ENCODE measurements at places on chromosomes 4 and X.

DNA sequence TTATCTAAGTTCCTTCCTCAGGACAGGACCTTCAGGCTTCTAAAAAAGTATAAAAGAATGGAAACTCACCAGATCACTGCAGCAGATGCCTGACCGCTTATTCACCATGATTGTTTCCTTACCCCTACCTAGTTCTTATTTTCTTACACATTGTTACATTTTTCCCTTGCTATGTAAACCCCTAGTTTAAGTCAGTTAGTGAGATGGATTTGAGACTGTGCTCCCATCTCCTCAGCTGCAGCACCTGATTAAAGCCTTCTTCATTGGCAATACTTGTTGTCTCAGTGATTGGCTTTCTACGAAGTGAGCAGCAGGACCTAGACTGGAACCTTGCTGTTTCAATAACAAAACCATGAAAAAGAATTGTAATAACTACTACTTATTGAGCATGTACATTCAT, 4.7 kb downstream of the SPARCL1 start:
- DNase-seq = no peak

- DNase-seq = no peak
Measured at GRCh38 chr4:125956276-125956675, 641.5 kb downstream of the FAT4 start.

DNA sequence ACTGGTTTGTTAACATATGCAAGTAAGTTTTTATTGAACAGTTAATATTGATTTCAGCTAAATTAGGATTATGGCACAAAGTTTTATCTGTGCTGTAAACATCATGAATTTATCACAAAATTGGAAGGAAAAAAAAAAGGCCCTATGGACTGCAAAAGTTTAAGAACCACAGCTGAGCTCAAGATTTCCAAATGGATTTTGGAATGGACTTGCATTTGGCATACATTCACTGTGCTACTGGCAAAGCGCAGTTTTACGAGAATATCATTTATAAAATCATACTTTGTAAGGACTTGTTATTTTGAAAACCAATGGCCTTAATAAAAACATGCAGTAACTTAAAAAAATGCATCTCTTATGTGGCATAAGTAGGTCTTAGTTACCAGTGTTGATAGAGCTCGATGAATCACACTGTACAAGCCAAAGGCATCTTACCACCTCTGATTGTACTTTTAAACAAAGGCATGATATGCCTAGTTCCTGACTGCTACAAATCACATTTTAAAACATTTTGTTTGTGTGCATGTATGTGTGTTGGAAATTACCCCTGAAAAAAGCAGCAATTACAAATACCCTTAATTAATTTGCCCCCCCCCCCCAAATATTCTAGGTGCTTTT, 58.6 kb downstream of the TAB3 start:
- no peak for DNase-seq

DNA sequence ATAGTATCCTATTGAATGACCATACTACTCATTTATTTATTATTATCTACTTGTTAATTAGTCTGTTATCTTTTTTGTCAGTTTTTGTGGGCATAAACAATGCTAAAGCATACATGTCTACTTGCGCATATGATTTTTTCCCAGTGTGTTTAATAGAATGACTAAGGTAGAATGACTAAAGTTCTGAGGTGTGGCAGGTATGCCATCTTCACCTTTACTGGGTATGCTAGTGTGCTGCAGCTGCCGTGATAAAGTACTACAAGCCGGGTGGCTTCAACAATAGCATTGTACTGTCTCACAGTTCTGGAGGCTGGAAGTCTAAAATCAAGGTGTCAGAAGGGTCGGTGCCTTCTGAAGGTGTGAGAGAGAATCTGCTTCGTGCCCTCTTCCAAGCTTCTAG, 19.2 kb downstream of the CD38 start:
- no peak for DNase-seq

- no peak for DNase-seq
Measured at GRCh38 chr4:12146339-12146738, 717.6 kb upstream of the HS3ST1 start.

DNA sequence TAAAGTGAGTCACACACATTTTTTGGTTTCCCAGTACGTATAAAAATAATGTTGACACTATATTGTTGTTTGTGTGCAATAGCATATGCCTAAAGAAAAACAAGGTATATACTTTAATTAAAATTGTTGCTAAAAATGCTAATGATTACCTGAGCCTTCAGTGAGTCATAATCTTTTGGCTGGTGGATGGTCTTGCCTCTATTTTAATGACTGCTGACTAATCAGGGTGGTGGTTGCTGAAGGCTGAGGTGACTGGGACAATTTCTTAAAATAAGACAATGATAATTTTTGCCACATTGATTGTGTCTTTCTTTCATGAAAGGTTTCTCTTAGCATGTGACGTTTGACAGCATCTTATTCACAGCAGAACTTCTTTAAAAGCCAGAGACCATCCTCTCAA, 21.0 kb upstream of the ANXA10 start:
- no peak for DNase-seq

GRCh38 chr4:3046162-3046561, 28.2 kb downstream of the HTT-AS start:
- no peak for DNase-seq

Measured in right lobe of liver (tissue), 6 donors.